ENCODE measurements at places on chromosomes 4 and X. TPM values are rescaled to one million over a fixed set of nuclear protein-coding genes. Genes with fewer than 3 reads are reported as not detected.

SNCA gene
- total RNA-seq = 3.9 TPM

TMEM35A gene
- 0.85 TPM for total RNA-seq

SMR3B gene
- total RNA-seq = not detected

C4orf51 gene
- total RNA-seq = not detected

GRCh38 chr4:129377131-129377845 lies 281.3 kb downstream of the C4orf33 start:
- no peak for DNase-seq

- DNase-seq = no peak
Measured at GRCh38 chrX:22534643-22535042, 261.9 kb downstream of the CBLL2 start.

- no peak for DNase-seq
Measured at GRCh38 chrX:149284616-149285015, 220.5 kb downstream of the IDS start.

DNA sequence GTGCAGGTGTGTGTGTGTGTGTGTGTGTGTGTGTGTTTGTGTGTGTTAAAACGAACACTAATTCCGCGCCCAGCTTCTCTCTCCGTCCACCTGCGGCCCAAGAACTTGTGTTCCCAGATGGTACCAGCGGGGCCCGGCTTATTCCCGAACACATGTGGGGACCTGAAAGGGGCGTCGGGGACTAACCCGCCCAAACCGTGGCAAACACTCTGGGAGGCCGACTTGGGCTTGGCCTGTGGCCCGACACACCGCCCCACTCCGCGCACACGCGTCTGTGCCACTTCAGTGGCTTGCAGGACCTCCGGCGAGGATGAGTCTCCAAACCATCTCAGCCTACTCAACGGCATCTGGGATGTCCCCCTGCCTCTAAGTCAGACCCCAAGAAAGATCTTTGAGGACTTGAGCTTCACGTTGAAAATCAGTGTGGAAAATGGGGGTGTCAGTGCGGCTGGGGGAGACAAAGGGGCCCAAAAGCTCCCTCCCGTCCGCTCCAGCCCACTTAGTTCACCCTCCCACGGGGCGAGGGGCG lies 790 bp upstream of the HHIP start:
- no peak for DNase-seq

- no peak for DNase-seq
Measured at GRCh38 chr4:25843340-25844097, 19.3 kb downstream of the SEL1L3 start.

DNA sequence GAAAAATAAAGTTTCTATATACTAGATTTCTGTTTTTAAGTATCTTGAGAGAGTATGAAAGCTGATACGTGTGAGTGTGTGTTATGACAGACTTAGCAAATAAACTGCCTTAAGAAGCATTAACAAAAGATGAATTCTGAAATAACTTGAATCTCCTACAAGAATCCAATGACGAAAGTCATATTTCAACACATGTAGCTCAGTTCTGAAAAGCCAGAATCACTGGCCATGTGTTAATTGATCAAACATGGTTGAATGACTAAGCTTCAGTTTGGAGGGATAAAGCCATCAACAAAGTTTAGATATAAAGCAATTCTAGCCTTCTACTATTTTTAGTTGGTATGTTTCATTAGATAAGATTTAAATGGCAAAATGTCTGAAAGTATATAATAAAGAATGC lies 88.5 kb upstream of the ETNPPL start:
- no peak for DNase-seq

- DNase-seq = no peak
Measured at GRCh38 chr4:48974979-48975640, 11.0 kb upstream of the CWH43 start.

DNA sequence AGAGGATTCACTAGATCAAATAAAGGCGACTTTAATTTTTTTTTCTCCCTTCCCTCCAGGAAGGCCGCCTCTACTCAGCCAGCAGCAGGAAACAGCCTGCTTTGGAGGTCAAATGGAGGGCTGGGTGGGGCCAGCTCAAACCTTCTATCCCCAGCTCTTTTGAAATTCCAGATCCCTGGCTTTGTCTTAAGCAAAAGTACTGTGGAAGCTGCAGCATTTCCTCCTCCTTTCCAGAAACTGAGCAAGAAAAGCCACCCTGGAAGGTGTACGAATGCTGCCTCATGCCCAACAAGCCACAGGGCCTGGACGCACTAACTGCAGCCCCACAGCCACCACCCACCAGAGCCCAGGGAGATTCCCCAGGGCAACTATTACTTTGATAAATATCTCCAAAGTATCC lies 55.1 kb upstream of the ZCCHC13 start:
- no peak for DNase-seq

GRCh38 chrX:69670001-69670555 lies 54.2 kb downstream of the EDA start:
- no peak for DNase-seq

- no peak for DNase-seq
Measured at GRCh38 chrX:121109986-121110385, 62.6 kb downstream of the GLUD2 start.

DNA sequence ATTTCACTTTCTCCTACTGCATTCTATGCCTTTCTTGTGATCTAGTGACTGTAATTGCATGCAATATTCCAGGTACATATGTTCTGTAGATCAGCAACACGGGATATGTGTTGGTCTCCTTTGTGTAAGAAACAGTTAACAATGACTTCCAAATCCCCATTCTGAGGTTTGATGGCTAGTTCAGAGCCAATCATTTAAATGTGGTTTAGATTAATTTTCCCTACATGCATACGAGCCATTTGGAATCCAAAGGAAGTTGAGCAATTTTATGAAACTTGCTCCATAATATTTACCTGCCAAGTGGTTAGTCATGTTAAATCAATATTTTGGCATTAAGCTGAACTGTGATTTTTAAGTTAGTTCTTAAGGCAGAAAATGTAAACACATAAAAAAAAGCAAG lies 172.8 kb upstream of the DCAF12L2 start:
- no peak for DNase-seq

GRCh38 chr4:163911891-163912290 lies 417.4 kb downstream of the TMA16 start:
- no peak for DNase-seq

- no peak for DNase-seq
Measured at GRCh38 chr4:188168726-188169373, 29.6 kb downstream of the TRIML1 start.

- DNase-seq = peak; percentile 82
Measured at GRCh38 chrX:13569479-13570260, at the start of gene EGFL6. Gene EGFL6, plus strand, starts transcription at chrX:13569601. Its CDS starts 261 bp downstream, at chrX:13569862.

DNA sequence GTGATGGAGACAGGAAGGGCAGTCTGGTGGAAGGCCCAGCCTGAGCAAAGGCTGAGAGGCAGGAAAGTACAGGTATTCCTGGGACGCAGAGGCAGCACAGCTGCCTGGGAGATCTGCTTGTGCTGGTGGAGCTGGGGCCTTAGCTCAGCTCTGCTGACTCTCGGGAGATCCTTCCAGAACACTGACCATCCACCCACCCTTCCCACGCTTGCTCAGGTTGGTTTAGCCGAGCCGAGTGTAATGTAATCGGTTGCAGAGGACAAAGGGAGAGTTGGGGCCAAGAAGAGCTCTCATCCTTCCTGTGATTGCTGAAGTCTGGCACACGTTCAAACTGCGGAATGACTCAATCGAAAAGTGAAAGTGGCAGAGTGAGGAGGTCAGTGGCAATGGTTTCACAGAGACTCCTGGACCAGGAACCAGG lies 43.1 kb upstream of the GPR78 start:
- DNase-seq = peak; percentile 39
